NCI-H2081 (cell line): ENCODE measurements at places on chromosomes 16 and 17.

DNA sequence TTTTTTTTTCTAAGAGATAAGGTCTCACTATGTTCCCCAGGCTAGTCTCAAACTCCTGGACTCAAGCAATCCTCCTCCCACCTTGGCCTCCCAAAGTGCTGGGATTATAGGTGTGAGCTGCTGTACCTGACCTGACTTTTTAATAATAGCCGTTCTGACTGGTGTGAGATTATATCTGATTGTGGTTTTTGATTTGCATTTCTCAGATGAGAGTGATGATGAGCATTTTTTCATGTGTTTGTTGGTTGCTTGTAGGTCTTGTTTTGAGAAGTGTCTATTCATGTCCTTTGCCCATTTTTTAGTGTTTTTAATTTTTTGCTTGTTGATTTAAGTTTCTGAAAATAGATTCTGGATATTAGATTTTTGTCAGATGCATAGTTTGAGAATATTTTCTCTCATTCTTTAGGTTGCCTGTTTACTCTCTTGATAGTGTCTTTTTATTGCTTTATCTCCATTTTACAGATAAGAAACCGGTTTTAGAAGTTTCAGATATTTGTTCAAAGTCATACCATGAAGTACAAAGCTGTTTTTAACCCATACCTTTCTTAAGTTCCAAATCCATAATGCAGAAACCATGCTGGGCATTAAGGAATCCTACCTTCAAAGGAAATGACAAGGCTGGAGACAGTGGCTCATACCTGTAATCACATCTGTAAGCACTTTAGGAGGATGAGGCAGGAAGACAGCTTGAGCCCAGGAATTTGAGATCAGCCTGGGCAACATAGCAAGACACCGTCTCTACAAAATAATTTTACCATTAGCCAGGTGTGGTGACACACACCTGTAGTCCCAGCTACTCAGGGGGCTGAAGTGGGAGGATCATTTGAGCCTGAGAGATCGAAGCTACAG, 168.4 kb upstream of the TBX2 start:
- DNase-seq, result no peak

DNA sequence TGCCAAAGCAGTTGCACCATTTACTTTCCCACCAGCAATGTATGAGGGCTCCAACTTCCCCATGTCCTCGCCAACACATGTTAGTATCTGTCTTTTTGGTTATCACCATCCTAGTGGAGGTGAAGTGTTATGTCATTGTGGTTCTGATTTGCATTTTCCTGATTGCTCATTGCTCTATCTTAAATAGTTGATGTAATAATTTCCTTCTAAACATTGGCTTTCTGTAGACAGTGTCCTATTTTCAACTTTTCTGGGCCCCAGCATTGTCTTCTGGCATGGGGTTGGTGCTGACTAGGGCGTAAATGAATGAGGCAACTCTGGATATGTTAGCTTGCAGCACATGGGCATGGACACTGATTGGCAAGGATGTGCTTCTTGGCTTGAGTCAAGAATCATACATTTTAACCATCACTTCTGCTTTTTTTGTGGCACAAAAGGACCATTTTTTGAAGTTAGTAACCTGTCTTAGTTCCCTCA, 25.1 kb downstream of the PLCG2 start:
- DNase-seq, result no peak

DNA sequence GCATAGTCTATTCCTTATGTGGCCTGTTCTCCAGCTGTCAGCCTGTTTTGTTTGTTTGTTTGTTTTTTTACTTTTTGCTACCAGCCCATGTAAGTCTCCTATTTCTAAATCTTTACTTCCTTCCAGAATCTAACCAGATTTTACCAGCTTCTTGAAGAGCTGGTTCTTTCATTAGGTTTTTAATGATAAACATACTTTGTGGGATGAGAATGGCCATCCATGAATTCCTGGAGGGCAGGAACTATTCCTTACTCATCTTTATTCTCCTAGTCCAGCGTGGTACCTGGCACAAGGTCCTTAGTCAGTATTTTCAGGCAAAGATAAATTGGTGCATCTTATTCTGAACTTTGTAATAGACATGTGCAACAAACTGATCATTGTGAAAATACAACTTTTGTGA, 17.3 kb downstream of the RSPRY1 start:
- no peak for DNase-seq

DNA sequence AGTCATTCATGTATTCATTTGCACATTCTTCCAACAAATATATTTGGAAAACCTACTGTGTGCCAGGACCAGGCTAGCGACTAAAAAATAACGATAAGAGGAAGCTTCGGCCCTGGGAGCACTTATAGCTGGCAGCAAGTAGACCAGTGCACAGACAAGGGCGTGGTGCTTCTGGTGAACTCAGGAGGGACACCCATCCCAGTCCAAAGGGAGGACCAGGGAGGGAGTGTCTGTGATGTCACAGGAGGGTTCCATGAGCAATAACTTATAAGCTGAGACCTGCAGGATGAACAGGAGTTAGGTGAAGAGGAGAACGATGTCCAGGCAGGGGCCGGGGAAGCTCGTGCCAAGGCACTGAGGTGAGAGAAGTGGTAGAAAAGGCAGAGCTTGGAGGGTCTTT, 17.4 kb upstream of the PHOSPHO1 start:
- DNase-seq, result no peak

- DNase-seq, result no peak
Observed at GRCh38 chr17:8103549-8103948, 14.8 kb downstream of the ALOXE3 start.

DNA sequence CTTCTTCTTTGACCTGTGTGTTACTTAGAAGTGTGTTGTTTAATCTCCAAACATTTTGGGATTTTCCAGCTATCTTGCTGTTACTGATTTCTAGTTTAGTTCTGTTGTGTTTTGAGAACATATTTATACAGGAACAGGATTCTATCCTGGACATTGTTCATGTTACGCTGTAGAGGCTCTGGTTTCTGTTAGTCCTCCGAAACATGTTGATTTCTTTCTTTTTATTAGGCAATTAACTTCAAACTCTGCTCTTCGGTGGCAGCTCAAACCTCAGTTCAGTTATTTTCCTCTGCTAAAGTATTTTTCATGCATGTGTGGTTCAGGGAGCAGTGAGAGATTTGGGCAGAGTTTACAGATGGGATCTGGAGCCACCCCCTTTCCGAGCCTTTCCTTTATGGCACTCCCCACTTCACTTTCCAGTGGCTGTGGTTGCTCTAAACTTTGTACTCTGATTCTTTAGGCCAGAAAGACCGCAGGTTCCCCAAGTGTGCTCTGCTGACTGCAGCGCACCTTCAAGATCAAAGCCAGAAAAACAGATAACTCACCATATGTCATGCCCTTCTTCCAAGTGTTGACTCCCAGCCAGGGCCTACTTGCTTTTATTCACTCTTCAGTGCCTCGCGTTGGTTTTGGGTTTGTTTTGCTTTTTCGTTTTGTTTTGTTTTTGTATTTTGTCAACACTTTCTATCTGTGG, 77.6 kb upstream of the KSR1 start:
- DNase-seq, result no peak

DNA sequence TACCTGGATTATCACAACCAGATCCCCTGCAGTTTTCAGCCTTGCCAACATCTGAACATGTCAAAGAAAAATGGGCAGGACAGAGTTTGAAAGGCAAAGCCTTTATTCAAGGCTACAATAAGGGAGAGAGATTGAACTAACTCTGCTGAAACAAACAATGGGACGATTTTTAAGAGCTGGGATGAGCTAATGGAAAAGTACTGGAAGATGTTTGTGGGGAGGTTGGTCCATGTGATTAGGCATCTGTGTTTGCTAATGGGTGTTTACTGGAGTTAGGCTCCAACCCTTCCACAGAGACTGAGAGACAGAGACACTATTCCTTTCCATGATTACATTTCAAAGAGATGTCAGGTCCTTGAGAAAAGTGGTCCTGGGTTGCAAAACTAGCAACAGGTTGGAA, 35.0 kb upstream of the HSBP1 start:
- no peak for DNase-seq

- DNase-seq, result no peak
Observed at GRCh38 chr16:15507301-15507958, 73.0 kb downstream of the BMERB1 start.

DNA sequence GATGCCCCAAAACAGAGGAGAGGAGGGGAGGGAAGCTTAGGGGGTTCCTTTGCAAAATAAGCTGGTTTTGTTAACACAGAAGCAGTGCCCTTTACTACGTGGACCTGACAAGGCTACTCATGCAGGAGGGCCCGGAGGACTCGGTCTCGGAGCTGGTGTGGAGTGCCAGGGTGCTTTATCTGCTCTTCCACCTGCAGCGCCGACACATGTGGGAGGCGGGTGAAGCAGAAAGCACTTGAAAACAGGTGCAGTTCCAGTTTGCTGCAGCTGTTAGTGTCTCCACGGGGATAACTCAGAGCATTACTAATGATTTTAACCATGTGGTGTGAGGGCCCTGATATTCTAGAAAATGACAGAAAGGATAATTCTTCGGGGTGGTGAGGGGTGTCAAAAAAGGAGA, 35.0 kb upstream of the MNT start:
- DNase-seq, result peak; percentile 68

DNA sequence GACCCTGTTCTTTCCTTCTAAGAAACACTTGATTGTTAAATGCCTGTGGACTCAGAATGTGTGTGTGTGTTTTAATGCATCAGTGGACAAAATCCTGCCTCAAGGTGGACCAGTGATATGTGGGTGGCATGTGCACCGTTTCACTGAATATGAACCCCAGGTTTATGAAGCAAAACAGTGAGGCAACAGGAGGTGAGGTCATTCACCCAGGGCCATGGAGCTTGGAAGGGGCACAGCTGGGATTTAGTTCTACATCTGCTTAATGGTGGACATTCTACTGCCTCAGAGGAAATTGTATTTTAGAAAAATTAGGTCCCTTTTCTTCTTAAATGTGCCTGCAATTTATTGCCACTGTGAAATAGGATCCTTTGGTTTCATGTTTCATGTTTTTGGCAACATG, 549.5 kb upstream of the EEF2KMT start:
- DNase-seq, result no peak

DNA sequence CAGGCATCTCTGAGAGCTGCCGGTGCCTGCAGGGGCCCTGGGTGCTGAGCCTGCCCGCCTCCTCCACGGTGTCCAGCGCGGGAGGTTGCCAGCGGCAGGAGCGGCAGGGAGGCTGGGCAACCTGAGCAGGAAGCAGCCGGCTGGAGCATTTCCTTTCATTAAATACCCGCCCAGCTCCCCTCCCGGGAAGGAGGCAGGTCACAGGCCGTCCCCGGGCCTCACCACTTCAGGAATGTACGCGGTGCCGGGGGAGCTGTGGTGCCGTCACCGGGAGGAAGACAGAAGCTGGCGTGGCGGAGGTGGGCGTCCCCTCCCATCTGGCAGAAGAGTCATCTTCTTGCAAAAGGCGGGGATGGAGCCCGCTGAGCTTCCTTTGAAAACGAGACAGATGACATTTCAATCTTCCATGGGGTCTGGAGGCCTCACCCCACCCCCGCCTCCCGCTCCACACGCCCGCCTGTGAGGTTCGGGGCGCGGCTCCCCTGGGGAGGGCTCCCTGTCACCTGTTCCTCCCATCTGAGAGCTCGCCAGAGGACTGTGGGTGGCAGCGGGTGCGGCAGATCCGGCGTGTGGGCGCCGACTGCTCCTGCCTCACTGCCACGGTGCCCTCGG, 16.0 kb downstream of the SOX8 start:
- DNase-seq, result no peak

DNA sequence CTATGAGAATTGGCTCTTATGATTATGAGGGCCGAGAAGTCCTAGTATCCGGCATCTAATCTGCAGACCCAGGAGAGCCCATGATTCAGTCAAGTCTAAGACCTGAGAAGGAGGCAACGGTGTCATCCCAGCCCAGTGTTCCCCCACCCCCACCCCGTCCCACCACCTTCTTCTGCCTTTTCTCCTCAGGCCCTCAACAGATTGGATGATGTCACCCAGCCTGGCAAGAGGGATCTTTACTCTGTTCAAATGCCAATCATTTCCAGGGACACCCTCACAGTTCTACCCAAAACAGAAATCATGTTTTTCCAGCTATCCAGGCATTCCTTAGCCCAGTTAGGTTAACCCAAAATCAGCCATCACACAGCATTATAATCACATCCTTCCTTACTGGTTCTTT, 10.0 kb upstream of the GAA start:
- no peak for DNase-seq

DNA sequence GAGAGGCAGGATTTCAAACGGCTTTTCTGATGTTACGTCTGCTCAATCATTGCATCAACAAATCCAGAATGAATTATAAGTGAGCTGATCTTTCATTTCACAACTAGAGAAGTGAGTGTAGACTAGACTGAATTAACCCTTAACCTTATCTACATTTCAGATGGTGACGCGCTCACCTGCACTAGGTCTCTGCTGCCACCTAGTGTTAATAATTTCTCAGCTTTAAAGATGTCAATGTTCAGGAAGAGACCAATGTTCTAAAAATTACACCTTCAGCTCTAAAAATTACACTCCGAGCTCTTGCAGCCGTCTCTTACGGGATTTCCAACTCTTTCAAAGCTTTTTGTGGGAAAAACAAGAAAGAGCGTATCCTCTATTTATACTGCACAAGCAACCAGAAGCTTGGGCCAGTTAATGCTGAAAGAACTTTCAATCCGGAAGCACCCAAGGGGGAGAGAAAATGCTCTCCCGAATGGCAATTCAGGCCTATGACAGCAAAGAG, 88.2 kb upstream of the FA2H start:
- peak; percentile 16 for DNase-seq

- DNase-seq, result no peak
Observed at GRCh38 chr17:2028737-2029136, 1.2 kb upstream of the DPH1 start.

GRCh38 chr17:81683208-81683583, 401 bp downstream of the ARL16 start:
- DNase-seq, result peak; percentile 56

DNA sequence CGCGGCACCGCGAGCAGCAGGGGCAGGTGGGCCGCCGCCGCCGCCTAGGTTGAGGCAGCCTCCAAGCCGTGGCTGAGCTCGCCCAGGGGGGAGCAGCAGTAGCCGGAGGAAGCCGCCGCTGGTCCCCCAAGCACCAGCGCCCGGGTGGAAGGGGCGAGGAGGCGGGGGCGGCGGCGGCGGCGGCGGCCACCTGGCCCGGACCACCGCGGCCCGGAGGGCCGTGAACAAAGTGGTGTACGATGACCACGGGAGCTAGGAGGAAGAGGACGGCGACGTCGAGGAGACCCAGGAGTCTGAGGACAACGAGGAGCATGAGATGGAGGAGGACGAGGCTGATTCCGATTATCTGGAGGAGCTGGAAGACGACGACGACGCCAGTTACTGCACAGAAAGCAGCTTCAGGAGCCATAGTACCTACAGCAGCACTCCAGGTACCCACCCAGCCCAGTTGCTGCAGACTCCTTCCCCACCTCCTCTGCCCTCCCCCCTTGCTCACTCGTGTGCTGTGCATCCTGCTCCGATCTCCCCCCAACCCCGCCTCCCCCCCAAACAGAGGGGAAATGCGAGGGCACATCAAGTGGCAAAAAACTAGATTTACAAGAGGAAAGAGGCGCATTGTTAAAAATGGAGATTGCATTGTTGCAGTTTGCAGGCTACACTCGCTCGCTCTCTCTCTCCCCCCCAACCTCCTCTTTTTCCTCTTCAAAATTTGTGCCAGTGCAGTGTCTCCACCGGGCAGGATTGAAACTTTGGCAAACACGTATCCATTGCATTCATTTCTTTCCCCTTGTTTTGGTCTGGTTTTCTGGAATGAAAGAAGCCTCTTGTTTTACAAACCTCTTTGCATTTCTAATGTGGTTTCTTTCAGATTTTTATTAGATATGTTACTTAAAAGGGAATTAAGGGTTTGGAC, 41.8 kb upstream of the AMZ2 start:
- DNase-seq, result peak; percentile 48
